ENCODE measurements at places on chromosomes 7 and 10.

DNA sequence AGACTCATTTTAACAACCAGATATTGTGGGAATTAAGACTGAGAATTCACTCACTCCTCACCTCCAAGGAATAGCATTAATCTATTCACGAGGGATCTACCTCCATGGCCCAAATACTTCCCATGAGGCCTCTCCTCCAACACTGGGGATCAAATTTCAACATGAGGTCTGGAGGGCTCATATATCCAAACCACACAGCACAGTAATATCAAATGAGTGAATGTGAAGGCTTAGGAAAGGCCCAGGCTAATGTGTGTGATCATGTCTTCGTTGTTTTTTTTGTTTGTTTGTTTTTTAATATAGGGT is 46.5 kb downstream of the HIBADH start:
- no peak for DNase-seq

GRCh38 chr10:57977262-57977661 is 290.4 kb downstream of the IPMK start:
- no peak for DNase-seq

DNA sequence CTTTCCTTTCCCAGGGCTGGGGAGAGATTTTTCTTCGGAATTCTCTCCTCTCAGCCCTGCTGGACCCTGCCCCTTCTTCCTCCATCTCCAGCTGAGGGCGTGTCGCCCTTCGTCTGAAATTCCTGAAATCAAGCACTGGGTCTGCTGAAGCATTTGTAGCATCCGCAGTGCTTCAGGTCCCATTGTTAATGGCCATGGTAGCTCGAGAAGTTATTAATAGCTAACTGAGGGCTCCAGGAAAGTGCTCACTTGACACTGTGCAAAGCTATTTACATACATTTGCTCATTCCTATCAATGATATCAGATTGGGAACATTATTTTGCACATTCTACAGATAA is 515 bp downstream of the FAM149B1 start:
- no peak for DNase-seq

DNA sequence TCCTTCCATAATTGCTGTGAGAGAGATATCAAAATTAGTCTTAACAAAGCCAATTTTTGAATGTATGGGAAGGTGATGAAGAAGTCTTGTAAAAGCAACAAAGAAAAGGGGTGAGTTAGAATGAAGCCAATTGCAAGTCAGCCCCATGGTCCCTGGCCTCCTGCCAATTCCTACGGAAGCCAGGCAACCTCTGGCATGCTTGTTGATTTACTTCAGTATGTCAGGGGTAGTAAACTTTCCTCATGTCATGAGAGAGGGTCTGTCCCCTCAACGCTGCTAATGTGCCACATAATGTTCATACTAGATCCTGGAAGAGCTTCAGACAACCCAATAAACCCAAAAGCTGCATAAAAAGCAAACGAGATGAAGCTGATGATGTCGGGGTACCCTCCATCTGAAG is 159.1 kb upstream of the YAE1 start:
- DNase-seq, result no peak

DNA sequence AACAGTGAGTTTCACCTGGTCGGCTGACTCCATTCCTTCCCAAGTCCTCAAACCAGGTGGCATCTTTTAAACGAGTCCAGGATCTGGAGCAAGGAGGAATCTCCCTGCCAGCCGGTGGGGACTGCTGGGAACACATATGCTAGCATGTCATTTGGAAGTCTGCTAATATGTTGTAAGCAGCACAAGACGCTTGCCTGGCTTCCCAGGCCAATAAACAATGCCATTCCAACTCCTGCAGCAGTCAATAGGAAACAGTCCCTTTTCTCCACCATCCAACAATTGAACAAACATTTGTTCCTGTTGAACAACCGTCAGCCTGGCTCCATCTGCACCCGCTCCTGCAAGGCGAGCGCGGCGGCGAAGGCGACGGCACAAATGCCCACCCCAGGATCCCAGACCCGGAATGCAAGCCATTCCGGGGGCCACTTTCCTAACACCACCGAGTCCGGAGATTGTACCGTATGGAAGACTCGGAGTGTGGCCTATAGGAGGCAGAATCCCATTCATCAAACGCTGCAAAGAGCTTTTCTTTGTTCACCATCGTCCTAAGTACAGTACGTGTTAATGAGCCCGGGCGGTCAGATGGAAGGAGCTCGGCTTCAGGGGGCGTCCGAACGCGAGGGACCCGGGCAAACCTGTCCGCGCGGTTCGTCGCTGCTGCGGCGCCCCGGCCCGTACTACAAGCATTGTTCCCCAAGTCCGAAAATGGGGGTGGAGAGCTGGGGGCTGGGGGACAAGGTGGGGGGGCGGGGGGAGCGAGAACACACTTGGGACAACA is 1.6 kb downstream of the FAM53B start:
- no peak for DNase-seq

GRCh38 chr7:47741984-47742383 is 160.1 kb upstream of the TNS3 start:
- no peak for DNase-seq

GRCh38 chr10:3467052-3467951 is 294.7 kb upstream of the PITRM1 start:
- DNase-seq, result no peak

- DNase-seq, result no peak
These were observed 545.5 kb upstream of the MGMT start for GRCh38 chr10:128921389-128922022.

GRCh38 chr10:99369126-99369525 is 40.0 kb downstream of the CNNM1 start:
- no peak for DNase-seq

DNA sequence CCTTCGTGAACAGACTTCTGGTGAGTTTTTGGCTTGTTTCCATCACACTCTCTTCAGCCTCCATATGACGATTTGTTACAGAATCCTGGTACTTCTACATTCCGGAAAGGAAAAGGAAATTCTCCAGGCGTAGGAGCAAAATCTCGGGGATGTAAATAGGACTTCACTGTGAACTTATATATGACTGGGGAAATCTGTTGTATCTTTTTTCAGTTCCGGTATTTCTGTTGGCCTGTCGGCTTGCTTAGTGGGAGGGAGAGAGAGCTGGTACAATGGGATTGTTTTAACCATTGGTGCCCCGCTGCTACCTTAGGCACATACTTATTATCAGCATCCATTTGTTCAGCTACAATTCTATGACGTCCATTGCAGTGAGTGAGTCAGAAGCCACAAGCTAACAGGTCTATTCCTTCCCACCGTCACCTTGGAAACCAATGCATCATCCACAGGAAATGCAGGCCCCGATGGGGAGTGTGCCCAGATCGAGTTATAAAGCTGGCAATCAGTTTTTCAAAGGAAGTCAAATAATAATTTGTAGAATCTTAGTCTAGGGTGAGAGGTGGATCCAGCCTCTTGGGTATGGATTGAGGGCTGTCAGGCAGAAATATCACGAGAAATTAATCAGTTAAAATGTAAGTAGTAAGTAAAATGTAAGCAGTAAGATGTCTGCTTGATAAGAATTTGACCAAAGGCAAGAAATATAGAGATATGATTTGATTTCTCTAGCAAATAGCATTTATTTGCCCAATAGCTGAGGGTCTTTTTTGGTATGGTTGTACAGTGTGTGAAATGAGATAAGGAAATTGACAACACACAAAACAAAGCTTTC is 92.0 kb upstream of the MKLN1 start:
- no peak for DNase-seq
